ENCODE measurements at places on chromosomes 12 and 14.

DNA sequence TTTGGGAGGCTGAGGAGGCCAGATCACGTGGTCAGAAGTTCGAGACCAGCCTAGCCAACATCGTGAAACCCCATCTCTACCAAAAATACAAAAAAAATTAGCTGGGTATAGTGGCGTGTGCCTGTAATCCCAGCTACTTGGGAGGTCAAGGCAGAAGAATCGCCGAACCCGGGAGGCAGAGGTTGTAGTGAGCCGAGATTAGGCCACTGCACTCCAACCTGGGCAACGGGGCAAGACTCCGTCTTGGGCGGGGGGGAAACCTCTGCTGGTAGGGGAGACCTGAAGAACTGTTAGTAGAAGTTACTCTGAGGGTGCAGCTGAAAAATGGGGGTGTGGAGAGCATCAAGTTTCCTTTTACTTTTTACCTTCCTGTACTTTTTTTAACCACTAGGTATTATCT is 2.2 kb upstream of the LRP1 start:
- no peak for DNase-seq

GRCh38 chr12:119225454-119225853 is 46.7 kb downstream of the HSPB8 start:
- no peak for DNase-seq

- no peak for DNase-seq
These were observed 118.9 kb downstream of the NPAS3 start for GRCh38 chr14:33057585-33057984.

DNA sequence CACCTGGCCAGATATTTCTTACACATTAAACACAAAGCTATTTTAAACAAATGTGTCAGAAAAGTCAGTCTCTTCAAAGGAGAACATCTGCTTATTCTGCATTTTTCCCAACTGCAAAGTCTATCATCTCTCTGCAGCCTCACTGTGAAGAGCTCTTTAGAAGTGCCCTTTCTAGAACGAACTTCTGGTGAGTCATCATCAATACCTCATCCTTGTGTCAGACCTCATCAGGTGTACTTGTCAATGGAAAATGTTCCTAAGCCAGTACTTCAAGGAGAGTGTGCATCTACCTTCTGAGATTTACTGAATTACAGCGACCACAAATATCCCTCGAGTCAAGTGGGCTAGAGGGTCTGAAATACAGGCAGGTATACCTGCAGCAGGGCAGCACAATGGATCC is 457.3 kb downstream of the LRIG3 start:
- DNase-seq = no peak

GRCh38 chr14:105356927-105357326 is 41.4 kb upstream of the TEX22 start:
- no peak for DNase-seq

Data from stimulated activated CD4-positive, alpha-beta T cell treated with anti-CD3 and anti-CD28 coated beads, Interleukin-15, amount 100 ng/mL, for 48 hours (primary cell).